IPS DF 19.7 (cell line): ENCODE measurements at places on chromosomes 5 and 9.

DNA sequence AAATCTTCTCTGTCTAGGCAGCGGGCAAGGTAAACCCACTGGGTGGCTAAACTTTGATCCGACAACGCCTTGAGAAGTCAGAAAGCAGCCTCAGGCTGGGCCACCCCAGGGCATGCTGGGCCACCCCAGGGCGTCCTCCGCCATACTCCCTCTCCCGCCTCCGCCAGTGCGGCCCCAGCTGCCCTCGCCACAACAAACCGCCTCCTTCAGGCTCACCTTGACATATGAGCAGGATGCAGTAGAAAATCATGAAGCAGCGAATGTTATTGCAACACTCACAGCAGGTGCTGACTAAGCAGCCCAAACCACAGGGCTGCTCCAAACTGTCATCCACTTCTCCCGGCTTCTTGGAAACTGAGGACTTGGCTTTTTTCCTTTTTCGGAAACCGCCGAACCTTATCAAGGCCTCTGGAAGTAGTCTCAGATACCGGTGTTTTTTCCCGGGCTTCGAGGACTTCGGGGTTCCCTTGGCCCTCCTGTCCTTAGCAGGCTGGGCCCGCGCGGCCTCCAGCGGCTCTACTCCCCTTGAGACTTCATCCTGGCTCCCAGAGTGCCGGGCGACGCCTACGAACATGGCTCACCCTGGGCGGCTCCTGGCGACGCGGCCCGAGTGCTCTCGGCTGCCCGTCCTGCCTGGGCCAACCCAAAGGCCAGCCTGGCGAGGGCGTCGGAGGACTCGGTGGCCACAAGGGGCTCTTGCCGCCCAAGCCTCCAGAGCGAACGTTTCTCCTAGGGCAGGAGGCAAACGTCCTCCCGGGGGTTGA lies at the start of gene SLCO6A1:
Gene SLCO6A1 (minus strand): TSS at position 731 of the 764 bp plus-strand sequence. CDS start 157 bp downstream, at position 574.
- no peak for DNase-seq

GRCh38 chr5:168153263-168153875 lies 138.1 kb upstream of the WWC1 start:
- no peak for DNase-seq

- DNase-seq = no peak
Measured at GRCh38 chr9:134691695-134692572, 50.3 kb downstream of the COL5A1 start.

DNA sequence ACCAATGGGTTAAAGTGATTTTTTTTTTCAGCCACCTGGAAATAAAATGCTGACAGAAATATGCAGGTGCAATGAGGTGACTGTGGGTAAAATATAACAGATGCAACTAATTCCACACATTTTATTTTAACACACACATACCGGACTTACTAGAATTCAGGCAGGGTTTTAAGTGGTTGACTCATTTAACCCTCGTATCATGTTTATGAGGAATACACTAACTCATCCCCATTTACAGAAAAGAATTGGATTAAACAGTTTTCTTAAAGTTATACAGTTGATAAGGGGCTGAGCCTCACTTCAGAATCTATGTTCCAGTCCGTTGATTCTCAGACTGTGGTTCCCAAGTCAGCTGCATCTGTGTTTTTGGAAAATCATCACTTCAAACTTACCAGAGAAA lies 207.5 kb downstream of the CHSY3 start:
- DNase-seq = no peak

DNA sequence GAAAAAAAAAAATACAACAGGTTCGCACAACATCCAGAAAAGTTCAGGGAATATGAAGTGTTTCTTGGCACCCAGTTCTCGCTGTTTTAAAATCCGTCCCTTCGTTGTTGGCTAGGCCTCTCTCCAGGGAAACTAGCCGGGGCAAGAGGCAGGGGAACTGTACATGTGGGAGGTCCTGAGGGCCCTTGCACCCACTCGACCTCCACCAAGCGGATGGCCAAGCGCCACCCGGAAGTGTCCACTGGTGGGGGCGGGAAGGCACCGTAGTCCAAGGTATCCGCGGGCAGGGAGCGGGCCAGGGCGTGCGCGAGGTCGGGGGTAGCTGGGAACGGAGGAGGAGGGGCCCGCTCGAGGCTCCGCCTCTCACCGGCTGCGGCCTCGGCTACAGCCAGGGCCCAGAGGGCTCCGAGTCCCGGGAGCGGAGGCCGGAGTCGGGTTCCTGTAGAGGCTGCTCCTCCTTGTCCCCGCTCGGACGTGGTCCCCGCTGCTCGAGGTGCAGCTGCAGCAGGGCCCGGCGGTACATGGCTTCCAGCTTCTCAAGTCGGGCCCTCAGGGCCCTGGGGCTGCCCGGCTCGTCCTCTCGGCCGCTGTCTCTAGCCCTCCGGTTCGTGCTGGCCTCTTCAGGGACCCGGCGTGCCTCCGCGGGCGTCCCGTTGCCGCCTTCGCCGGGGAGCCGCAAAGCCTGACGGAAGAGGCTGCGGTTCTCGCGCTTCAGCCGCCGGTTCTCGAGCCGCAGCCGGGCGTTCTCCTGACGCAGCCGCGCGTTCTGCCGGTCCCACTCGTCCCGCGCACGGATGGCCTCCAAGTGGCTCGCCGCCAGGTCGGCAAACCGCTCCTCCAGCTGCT lies 720 bp downstream of the TUSC1 start:
- DNase-seq = no peak

DNA sequence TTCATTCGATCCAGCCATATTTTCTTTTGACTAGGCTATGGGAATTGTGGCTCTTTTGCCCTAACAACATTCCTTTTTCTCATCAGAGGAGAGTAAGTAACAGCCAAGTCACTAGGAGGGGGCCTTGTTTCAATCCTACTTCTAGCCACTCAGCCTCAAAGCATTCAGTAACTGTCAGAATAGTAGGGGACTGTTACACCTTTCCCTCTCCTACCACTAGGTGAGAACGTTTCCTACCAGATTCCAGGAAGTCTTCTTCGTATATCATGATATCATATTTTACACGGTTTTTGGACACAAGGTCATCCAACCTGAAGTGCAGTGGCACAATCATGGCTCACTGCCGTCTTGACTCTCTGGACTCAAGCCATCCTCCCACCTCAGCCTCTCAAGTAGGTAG lies 171.3 kb upstream of the CDH12 start:
- no peak for DNase-seq

- no peak for DNase-seq
Measured at GRCh38 chr5:95671826-95672225, 11.0 kb downstream of the SPATA9 start.

- no peak for DNase-seq
Measured at GRCh38 chr5:56291079-56291643, 58.0 kb upstream of the ANKRD55 start.

GRCh38 chr9:134556531-134557068 lies 85.0 kb upstream of the COL5A1 start:
- no peak for DNase-seq

GRCh38 chr5:1771149-1772065 lies 28.2 kb downstream of the MRPL36 start:
- DNase-seq = no peak

GRCh38 chr9:71944754-71945375 lies 33.4 kb downstream of the C9orf85 start:
- no peak for DNase-seq

GRCh38 chr5:44952376-44952775 lies 143.6 kb downstream of the MRPS30 start:
- DNase-seq = no peak

- peak; percentile 2 for DNase-seq
Measured at GRCh38 chr9:15837079-15837679, 284.3 kb downstream of the CCDC171 start.

DNA sequence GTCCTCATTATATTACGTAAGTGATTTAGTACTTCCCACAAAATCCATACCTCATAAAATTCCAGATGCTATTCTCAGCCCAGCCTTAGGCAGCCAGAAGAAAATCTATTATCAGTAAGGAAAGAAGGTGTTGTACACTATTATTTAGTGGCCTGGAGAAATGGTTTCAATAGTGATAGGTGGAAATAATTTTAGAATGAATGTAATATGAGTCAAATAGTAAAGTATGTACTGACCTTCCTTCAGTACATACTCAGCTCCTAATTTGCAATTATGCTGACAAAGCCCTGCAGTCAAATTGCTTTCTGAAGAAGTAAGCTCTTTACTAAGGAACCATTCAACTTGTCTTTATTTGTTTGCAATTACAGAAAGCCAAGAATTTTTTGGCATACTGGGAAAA lies 409.2 kb downstream of the HTR1A start:
- DNase-seq = no peak

DNA sequence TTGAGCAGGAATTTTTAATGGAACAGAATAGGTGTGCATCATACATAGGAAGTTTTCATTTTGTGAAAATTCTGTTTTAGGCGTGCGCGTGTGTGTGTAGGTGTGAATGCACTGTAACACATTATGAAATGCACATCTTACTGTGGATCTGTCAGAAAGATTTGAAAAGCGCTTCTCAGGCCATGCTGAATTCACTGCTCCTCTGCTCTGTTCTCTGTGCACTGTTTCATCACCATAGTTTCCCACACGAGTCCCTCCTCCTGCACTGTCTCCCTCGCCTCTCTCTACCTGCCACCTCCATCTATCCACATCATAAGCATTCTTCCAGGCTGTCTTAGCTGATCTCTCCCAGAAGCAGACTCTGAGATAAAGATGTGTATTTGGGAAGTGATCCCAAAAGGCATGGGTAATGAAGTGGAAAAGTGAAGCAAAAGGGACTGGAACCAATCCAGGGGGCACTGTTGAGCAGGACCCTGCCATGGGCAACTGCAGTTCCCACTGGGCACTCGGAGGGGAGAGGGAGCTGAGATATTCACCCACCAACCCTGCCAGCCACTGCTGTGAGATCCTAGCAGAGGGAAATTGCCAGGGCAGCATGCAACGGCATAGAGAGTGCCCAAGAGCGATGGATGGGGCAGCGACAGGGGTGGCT lies 65.9 kb downstream of the GABBR2 start:
- no peak for DNase-seq

DNA sequence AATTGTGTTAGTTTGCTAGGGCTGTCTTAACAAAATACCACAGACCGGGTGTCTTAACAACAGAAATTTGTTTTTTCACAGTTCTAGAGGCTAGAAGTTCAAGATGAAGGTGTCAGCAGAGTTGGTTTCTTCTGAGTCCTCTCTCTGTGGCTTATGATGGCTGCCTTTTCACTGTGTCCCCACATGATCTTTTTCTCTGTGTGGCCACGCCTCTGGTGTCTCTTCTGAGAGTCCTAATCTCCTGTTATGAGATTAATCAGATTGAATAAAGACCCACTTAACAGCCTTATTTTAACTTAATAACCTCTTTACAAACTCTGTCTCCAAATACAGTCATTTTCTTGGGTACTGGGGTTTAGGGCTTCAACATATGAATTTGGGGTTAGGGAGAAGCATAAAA lies 561.1 kb downstream of the NR2F1-AS1 start:
- DNase-seq = no peak

DNA sequence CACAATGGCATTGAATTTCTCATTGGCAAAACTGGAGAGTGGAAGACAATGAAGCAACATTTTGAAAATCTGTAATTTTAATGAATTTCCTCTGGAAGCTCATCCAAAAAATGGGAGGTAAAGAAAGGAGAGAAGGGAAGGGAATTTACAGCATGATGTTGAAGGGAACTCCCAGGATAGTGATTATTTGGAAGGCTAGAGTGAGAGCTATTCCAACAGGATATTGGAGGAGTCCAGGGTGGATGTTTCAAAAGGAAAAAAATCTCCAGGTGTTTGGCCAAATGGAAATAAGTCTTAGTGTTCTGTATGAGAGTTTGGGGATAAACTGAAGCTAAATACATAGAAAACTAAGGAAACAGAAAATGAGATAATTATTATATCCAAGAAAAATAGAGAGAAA lies 106.2 kb downstream of the IZUMO3 start:
- DNase-seq = no peak

GRCh38 chr5:169521366-169521983 lies 62.1 kb upstream of the SPDL1 start:
- no peak for DNase-seq

- peak; percentile 82 for DNase-seq
Measured at GRCh38 chr9:84851935-84852585, 182.5 kb downstream of the NTRK2 start.

GRCh38 chr5:1643651-1644392 lies 120.1 kb upstream of the LPCAT1 start:
- no peak for DNase-seq

DNA sequence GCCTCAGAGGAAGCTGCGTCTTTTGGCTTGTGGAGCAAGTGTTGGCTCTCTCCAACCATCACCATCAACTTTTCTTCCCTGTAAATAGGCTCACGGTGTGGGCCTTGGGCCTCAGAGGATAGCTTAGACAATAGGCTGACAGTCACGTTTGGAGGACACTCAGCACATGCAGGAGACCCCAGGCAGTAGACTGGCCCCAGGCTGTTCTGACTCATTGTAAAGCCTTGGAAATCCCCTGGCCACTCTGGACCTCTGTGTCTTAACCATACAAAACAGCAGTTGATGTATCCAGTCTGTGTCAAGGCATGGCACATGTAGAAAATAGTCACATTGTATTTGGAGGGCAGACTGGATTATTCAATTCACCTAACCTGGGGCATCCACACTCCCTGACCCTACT lies 18.6 kb downstream of the CD74 start:
- DNase-seq = no peak

DNA sequence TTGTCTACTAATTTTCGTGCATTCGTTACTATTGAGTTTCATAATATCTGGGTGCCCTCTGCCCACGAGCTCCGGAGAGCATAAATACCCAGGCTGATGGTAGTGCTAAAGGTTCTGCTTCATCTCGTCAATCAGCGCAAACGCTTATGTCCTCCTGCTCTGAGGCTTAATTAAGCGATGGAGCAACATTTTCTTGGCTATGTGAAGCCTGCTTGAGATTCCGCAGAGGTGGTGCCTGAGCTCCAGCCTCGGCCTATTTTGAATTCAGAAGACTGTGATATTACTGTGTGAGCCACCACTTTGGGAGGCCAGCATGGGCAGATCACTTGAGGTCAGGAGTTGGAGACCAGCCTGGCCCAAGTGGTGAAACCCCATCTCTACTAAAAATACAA lies 44.8 kb downstream of the ANXA2R start:
- DNase-seq = no peak

GRCh38 chr9:13078164-13078563 lies 201.3 kb downstream of the MPDZ start:
- DNase-seq = no peak

DNA sequence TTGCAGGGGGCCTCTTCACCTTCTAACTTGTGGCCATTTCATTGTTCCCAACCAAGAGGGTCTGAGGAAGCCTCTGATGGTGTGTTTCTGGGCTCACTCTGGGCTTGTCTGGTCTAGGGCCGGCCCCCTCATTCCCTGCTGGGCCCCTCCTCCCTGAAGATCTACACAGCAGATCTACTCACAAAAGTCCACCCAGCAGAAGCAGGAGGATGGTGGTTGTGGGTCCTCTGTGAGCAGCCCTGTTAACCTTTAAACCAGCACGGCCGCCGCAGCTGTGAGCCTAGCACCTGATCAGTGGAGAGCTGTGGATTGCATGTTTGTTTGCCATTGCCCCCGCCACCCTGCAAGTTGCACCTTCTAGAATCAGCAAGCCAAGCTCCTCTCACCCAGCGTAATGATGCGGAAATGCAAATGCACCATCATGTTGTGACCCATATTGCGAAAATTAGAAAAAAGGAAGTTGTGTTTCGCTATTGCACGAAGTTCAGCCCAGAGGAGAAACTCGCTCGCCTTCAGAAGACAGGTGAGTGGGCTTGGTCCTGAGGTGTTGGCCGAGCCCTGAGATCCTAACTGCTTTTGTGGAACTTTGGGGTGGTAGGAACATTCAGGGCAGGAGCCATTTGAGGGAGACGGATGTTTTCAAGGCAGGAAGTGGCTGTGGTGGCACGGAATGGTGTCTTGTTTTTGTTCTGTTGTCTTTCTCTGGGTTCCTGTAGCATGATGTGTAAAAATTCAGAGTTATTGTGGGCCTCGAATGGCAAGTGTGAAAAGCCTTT lies 16.7 kb downstream of the FGD3 start:
- no peak for DNase-seq
